Activated CD8-positive, alpha-beta memory T cell treated with anti-CD3 and anti-CD28 coated beads for 1 hour (primary cell): ENCODE measurements at places on chromosomes 4 and X.

- DNase-seq: no peak
Observed at GRCh38 chr4:124085561-124086180, 626.9 kb downstream of the ANKRD50 start.

DNA sequence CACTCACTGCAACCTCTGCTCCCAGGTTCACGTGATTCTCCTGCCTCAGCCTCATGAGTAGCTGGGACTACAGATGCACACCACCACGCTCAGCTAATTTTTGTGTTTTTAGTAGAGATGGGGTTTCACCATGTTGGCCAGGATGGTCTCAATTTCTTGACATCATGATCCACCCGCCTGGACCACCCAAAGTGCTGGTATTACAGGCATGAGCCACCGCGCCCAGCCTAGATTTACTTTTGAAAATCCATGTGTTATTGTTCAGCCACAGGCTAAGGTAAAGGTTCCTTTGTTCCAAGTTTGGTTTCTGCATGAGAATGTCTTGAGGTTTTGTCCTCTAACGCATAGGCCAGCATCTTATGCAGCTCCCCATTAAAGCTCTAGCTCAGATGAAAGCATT, 371.6 kb downstream of the DMD start:
- DNase-seq: no peak

GRCh38 chrX:112643721-112644120, 36.0 kb downstream of the LHFPL1 start:
- no peak for DNase-seq

- no peak for DNase-seq
Observed at GRCh38 chr4:4259484-4260100, 11.6 kb upstream of the TMEM128 start.

DNA sequence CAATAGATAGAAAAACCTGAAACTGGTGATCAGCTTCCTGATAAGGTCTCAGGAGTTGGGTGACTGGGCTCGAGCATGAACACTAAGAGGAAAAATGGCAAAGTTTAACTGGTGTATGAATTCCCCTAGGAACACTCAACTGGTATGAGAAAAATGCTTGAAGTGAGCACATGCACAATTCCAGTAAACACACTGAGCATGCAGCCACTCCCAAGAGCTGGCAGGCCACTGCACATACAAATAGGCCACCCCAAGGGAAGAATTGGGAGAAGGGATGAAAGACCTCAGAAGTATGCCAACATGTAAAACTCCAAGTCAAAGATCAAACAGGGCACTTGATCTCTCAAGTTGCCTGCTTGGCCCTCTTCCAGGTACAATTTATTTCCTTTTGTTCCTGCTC, 45.4 kb upstream of the GNPDA2 start:
- DNase-seq: no peak

DNA sequence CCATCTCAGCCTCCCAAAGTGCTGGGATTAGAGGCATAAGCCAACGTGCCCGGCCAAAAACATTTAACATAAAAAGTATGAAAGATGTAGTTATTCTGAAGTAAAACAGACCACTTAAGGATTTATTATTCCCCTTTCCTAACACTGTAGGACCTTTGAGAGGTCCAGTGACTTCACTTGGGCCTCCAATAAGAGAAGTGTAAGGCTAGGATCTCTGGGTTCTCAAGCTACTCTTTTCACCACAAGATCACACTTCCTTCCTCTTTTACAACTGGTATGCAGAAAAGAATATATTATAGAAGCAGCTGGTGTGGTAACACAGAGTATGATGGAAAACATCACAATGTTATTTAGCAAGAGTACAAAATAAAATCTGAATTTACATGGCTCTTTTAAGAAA, 30.2 kb upstream of the CCNG2 start:
- no peak for DNase-seq

DNA sequence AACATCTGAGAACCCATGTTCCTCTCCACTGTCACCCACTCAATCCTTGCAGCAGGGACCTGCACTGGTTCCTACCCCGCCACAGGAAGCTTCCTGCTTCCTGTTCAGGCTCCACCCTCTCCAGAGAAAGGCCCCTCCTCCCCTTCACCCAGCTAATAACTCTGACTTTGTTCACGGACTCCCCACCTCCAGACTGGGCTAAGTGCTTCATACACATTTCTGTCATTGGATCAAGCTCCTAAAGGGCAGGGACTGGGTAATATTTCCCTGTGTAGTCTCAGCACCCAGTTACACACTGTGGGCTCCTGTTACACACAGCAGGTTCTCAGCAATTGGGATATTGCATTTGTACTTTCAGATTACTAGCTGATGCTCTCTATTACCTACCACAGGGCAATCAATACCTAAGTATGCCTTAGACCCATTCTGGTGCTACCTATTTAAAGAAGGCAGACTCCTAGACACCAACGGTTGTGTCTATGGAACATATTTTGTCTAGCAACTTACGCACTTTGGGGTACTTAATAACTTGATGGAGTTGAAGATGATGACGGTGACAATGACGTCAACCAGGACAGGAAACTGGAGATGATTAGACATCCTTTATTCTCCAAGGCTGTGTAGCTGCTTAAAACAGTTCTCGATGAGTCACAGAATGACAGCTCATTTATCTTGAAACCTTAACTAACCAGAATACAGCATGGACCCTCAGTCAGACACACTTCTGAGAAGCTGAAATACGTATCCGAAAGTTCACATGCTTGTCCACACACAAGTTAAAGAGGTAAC, 58.1 kb downstream of the MAML3 start:
- peak; percentile 50 for DNase-seq

- DNase-seq: no peak
Observed at GRCh38 chrX:81304563-81304962, 102.7 kb downstream of the SH3BGRL start.

- DNase-seq: no peak
Observed at GRCh38 chrX:120690344-120690743, 60.5 kb upstream of the C1GALT1C1 start.

DNA sequence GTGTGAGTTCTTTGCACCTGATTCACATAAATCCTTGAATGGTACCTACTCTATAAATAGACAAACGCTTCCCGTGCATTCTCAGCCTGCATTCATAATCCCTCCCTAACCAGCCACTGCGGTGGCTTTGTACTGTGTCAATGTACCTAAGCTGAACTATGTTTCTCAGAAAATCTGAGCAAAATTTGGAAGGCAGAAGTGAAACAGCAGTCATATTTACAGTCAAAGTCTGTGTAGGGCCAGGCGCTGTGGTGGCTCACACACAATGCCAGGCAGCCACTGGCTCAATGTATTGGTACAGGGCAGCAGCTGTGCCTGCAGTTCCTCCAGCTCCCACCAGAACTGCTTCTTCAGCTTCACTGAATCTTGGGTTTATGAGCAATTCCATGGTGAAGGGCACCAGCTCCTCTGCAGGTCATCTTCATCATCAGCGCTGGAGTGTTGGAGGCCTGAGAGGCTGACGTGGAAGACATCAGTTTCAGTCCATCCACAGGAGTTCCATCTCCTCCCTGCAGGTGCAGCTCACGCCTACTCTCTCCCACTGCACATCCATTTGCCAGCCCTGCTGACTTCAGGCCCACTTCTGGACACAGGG, 32.3 kb upstream of the IRF2 start:
- no peak for DNase-seq

DNA sequence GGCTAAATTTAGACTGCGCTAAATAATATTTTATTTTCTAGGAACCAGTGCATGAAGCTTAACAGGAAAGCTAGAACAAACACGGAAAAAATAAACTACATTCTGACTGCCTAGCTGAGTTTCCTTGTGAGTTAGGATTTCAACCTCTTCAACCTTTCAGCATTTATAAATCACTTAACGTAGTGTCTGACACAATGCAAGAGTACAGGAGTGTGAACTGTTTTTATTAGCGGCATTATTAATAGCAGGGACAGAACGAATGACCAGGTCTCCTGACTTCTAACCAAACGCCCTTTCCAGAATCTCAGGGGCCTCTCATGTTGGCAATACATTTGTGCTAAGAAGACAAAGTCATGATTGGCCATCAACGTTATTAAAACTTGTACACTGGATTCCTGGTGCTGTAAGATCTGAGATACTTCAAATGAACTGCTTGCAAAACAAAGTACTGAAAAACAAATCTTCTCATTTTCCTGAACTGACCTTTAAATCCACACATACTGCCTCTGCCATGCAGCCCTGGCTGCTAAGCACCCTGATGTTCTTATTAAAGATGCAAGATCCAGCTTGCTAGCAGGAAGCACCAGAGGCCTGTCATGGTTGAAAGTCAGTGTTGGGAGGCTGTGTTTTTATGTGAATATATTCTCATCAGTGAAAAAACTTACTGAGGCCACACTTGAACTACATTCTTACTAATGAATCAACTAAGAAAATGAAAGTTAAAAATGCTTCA, 380.4 kb upstream of the CPEB2 start:
- DNase-seq: no peak

DNA sequence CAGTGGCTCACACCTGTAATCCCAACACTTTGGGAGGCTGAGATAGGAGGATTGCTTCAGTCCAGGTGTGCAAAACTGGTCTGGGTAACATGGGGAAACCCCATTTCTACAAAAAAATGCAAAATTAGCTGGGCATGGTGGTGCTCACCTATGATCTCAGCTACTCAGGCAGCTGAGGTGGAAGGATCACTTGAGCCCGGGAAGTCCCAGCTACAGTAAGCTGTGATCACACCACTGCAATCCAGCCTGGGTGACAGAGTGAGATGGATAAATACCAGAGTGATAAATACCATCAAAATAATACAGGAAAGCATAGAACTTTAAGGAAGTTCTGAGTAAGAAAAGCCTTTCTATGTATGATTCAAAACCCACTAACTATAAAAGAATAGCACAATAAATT, 52.8 kb downstream of the LRBA start:
- no peak for DNase-seq

DNA sequence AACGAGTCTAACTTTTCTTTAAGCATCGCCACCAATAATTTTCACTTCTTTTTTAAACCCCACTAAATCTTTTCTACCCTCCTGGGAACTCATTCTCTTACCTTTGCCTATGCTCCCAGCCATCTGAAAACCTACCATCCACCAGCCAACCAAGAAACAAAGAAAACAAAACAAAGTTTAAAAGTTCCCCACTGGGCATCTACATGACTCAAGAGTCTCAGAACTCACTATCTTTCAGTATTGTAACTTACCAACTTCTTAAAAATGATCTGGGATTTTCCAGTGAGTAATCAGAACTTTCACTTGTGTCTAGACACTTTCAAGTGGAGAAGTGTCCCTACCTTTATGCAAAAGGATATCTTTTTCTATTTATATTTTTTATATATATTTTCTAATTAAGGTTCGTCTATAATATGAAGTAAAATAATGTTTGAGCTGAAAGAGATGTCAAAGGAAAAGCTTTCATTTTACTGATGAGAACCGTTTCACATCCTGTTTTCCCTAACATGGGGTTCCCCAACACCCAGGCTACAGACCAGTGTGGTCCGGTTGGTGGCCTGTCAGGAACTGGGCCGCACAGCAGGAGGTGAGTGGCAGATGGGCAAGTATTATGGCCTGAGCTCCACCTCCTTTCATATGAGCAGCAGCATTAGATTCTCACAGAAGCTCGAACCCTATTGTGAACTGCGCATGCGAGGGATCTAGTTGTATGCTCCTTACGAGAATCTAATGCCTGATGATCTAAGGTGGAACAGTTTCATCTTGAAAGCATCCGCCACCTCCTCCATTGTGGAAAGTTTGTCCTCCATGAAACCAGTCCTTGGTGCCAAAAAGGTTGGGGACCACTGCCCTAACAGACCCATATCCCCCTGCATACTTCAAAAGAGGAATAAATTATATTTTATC, 9.8 kb upstream of the TIGD2 start:
- DNase-seq: no peak

GRCh38 chr4:154485127-154485773, 6.3 kb downstream of the DCHS2 start:
- DNase-seq: no peak
